Prostate gland (tissue), 2 donors: ENCODE measurements at places on chromosomes 2 and 18.

GRCh38 chr18:27366151-27366550, 181.0 kb upstream of the CHST9 start:
- DNase-seq, result no peak

DNA sequence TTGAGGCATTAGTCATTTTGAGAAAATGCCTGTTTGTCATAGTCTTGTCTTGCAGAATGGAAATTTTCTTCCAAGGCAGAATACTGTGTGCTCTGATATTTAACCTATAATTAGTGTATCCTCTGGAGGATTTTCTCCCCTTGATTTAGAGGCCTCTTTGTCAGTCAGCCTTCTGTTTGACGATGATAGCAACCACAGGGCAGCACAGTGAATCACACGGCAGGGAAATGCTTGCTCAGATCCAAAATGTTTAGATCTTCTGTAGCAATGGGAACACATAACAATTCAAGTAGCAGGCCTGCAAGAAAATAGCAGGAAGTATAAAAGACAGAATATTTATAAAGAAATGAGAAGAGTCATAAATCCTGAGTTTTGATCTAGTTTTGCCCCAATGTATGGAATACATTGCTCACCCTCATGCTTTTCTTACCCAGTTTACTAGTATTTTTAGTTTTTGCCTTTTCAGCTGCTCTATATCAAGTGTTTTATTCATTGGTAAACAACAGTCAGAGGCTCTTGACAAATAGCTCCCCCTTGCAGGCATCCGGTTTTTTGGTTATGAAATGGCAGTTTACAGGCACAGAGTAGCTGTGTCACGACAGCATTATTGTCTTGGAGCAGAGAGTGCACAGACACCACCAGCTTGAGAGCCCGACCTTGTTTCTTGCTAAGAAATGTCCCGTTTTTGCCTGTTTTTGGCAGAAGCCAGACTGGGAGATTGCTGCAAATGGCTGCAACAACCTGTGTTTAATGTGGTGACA, 185.1 kb downstream of the MYO3B start:
- DNase-seq, result no peak

GRCh38 chr2:142926445-142926844, 49.0 kb downstream of the KYNU start:
- DNase-seq, result no peak

DNA sequence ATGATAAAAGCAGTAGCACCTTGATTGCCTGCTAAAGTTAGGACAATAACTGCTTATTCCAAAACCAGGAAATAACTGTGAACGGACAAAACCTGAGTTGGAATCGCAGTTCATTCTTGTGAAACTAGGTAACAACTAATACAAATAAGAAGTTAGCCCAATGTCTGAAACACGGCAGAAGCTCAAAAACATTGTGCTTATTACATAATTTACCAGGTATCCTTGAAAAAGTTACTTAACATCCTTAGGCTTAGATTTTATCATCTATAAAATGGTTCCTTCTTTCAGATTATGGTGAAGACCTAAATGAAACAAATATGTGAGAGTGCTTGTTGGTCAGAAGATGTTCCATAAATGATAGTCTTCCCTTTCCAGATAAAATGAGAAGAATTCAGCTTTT, 32.4 kb downstream of the RTN4 start:
- DNase-seq, result no peak

DNA sequence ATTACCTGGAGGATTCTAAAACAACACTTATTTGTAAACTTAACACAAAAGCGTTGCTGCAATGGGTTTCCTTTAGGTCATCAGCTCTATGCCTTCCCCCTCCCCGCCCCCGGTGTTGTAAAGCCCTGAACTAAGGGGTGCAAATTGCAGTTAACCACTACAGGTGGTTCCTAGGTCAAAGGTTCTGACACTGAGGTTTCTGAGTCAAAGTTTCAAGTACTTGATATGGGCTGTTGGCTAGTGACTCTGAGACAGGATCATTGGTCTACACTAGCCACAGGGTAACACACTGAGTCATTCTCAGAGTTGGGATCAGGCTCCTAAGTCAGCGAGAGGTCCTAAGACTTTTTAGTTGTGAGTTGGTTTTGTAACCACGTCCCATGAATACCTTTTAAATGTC, 15.4 kb downstream of the IL1B start:
- no peak for DNase-seq

DNA sequence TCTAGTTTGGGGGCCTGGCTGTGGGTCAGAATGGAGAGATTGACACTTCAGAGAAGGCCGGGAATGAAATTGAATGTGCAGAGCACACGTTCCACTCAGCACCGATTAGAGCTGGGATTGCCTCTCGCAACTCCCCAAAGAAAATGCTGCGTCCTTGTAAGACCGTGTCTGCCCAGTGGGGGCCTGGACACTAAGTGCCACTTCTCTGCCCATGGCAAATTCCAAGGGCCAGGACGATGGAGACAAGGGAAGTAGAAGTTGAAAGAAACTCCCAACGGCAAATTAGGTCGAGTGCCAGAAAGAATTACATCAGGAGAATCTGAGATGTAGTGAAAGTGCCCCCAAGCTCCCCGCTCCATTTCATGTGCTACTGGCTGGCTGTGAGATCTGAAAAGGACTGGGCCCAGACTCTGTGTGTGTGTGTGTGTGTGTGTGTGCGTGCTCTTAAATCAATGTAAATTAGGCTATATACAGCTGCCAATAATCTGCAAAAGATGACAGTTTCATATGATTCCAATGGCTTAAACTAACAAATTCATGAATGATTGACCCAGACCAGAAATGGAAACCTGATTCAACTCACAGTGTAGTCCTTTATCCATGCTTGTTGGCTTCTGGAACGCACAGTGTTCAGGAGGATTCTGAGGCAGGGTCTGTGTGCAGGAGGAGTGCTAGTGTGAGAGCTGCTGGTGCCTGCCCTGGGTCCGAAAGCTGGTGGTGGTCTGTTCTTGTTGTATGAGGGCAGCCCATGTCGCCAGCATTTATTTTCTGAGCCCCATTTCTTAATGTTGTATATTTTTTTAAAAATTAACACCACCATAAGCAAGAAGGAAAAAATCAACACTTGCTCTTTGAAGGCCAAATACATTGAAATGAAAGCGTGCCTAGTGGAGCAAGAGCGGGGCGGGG, 234.3 kb downstream of the AGAP1 start:
- DNase-seq, result no peak

DNA sequence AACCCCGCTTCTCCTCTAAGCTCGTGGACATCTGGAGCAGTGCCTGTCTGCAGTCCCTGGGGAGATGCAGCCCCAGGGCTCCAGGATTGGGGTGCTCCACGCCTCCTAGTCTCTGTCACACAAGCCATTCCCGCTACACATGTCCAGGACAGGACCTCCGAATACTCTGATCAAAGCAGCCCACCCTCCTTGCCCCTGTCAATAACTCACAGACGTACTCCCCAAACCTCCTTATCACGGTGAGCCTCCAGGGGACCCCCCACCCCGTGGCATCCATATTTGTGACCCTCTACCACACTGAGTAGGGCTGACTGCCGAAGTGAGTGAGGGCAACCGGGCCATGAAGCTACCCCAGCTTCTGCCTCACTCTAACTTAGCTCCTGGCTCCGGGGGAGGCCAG, 727.7 kb downstream of the GALR1 start:
- no peak for DNase-seq

- no peak for DNase-seq
Measured at GRCh38 chr2:3134026-3134571, 243.5 kb downstream of the EIPR1 start.

DNA sequence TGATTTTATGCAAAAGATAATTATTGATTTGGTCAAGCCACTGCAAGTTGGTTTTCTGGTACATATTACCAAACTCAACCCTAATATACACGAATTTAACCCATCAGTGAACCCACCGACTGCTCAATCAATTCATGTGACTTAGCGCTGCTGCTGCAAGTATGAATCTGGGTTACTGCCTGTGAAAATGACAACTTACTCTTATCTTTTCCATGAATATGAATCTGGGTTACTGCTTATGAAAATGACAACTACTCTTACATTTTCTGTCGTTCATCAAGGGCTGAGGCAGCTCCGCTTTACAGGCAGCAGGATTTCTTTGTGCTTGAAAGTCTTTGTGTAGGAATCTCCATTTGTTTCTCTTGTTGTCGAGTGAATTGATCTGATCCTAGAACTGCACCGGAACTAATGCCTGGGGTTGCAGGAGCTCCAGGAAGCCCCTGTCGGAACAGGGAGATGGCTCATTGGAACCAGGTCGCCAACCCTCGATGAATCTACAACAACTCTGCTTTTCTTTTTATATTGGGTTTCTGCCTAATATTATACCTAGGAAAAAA, 22.1 kb upstream of the ALKAL2 start:
- DNase-seq, result no peak

GRCh38 chr18:33755931-33756560, 178.0 kb downstream of the ASXL3 start:
- DNase-seq, result no peak

DNA sequence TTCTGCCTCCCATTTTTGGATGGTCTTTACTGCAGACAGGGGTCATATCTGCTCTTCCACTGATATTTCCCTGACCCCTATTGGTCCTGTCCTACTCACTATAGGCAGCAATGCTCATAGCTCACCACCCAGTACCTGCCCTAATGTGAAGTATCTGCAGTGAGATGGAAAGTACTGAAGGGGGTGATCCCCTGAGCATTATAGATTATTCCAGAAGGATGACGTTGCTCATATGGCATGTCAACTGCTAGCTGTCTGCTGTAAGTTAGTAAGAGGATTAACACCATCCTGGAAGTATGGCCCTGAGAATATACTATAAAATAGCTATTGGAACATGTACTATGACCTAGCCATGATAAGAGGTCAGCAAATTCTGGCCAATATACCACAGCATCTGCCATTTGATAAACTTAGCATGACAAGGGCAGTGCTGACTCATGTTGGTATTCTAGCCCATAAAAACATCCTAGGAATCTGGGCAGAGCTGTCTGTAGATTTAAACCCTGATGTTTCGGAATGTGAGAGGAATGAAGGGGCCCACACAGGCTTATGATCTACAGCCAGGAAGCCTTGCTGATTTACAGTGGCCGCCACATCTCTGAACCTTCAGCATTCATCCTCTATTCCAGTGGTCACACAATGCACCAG, 451.4 kb downstream of the TNS1 start:
- DNase-seq, result no peak

GRCh38 chr2:134454426-134454825, 200.6 kb downstream of the MGAT5 start:
- DNase-seq, result no peak

DNA sequence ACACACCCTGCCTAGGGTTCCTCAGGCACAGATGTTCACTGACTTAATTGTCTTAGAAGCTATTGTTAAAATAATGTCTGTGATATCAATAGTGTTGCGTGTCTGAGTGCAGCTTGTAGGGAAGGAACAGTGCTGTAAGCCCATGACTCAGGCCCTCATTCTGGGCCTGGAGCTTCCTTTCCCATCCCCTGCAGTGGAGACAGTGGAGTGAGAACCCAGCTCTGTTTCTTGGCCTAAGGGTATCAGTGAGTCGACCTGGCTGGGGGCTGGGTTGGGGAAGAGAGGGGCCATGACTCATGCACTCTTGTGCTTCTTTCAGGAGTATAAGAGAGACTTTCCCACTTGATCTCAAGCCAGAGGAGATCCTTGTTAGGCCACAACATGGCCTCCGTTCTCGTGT, 106.8 kb downstream of the HRH4 start:
- no peak for DNase-seq

DNA sequence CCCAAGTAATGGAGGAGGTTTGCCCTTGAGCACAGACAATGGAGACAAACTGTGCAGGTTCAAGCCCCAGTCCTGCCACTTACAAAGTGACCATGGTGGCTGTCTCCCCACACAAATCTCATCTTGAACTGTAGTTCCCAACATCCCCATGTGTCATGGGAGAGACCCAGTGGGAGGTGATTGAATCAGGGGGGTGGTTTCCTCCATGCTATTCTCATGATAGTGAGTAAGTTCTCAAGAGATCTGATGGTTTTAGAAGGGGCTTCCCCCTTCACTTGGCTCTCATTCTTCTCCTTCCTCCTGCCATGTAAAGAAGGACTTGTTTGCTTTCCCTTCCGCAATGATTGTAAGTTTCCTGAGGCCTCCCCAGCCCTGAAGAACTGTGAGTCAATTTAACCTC, 225.4 kb downstream of the TXNL1 start:
- DNase-seq, result no peak

GRCh38 chr18:55084550-55084949, 125.3 kb upstream of the CCDC68 start:
- no peak for DNase-seq

- no peak for DNase-seq
Measured at GRCh38 chr2:37873229-37873628, 51.9 kb upstream of the RMDN2 start.

DNA sequence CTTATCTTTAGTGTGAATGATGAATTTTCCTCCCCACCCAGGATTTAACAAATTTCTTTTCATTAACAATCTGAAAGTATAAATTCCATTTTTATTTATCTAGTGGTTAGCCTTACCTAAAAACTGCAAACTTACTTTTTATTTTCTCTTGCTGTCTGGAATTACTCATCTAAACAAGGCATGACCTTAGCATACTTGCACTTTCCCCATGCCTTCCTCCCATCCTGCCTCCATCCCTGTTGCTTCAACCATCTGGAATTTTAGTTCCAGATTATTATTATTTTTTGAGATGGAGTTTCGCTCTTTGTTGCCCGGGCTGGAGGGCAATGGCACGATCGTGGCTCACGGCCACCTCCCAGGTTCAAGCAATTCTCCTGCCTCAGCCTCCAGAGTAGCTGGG, 35.6 kb downstream of the GDF7 start:
- DNase-seq, result no peak

DNA sequence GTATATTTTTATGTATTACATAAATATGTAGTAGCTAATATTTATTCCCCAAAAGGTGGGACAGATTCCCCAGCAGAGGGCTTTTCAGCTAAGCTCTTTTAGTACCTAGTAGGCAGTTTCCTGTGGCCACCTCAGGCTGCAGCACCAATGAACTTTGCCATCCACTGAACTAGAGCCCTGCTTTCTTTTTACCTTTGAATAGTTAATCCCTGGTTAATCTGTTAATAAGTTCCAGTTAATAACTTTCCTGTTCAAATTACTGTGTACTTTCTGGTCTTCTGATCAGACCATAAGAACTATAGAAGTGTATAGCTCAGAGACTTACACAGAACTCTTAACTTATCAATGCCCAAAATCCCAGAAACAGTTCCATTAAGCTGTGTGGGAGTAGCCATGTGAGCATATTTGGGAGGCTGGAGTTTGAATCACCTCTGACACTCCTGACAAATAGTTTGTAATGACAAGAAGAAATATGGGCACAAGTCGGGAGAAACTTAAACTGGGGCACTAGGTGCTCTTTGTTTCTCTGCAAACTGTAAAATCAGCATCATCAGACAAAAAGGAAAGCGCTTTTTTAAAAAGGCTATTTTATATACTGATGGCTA, 40.0 kb downstream of the ASXL2 start:
- no peak for DNase-seq
